Upper lobe of right lung (tissue), 1 donor: ENCODE measurements at places on chromosomes 2 and 18. TPM values are rescaled to one million over a fixed set of nuclear protein-coding genes. Genes with fewer than 3 reads are reported as not detected.

GRCh38 chr18:28511413-28511821 is 334.5 kb upstream of the CDH2 start:
- no peak for DNase-seq

DNA sequence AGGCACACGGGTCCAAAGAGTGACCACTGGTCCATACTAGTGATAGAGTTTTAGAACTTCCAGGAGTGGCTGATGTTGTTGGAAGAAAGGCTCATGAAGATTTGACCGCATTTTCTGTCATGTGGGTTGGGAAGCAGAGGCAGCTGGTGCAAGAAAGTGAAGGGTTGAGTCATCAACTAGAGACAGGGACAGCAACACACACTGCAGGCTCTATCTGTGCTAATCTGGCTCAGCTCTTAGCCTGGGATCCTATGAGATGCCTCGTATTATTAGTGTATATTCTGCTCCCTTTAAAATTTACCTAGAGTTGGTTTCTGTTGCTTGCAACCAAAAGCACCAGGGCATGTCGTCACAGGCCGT is 2.5 kb upstream of the SH3RF3 start:
- DNase-seq = no peak

The UXS1 gene
- total RNA-seq = 64.8 TPM

DNA sequence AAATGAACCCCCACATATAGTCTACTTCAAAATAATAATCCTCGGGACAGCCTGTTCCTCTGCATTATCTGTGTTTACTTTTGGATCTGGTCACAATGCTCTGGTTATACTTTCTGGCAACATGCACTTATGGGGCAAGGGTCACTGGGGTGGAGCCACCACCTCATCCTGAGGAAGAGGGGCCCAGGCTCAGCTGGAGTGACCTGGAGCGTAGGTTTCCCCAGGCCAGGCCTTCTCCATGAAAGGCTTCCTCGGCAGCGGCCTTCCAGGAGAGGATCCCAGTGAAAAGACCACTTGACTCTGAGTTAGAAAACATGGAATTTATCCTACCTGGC is 237.4 kb downstream of the SETBP1 start:
- no peak for DNase-seq

DNA sequence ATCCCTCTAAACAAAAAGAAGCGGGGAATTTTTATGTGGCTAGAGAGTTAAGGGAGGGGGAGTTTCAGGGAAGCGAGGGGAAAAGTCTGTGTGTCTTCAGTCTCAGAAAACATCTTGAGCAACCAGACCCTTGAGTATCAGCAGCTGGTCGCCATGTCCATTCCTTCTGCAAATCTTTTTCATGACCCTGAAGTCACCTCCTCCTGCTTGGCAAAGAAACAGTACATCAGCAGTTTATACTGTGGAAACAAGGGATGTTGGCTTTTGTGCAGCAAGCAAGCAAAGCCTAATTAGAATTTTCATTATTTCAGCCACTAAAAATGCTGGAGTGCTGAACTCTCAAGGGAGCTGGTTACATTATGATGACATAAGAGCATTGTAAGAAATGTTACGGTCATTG is 187.4 kb upstream of the SLC8A1 start:
- DNase-seq = no peak

DNA sequence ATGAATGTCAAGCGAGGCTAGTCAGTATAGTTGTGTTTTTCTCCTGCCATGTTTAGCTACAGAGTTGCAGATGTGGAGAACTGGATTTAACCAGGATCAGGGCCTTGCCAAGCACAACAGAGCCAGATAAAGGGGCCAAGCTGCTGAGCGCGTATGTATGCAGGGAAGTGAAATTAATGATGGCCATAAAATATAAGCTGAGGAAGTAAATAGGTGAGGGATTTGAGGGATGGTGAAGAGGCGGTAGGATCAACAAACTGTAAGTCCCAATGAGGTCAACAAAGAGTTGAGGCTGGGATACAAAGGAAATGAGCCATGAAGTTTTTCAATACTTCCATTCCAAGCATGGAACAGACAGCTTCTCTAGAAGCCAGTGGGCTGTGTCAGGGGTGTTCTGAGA is 10.6 kb downstream of the LRP2 start:
- no peak for DNase-seq

The LIMS2 gene
- 161 TPM for total RNA-seq

The TYMS gene
- total RNA-seq = 4.6 TPM

DNA sequence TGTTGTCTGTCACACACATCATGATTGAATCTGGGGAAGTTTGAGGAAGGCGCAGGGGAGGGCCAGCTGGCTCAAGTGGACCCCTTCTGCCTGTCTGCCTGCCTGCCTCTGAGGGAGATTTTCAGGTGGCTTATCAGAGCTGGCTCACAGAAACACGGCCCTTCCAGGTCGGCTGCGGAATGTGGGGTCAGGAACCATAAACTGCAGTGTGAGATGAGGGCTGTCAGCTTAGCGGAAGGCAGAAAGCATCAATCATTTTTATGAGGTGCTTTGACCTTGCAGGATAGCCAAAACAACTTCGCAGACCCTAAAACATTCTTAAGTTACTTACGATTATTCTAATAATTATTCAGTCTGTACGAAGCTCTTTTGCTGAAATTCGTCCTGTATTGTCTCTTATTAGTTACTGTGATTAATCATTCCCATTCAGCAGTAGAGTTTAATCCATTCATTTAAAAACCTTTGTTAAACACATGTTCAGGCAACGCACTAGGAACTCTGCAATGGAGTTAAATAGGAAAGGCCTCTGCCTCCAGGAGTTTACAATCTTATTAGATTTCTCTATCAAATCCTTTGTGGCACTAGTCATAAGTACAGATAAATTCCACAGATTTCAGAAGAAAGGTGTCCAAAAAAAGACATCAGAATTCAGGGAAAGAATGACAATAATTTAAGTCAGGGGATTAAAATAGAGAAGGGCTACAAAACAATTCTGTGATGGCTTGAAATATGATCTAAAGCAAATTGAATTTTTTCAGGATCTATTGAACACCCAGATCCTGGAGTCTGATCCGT is 371.6 kb downstream of the HRH4 start:
- DNase-seq = no peak

DNA sequence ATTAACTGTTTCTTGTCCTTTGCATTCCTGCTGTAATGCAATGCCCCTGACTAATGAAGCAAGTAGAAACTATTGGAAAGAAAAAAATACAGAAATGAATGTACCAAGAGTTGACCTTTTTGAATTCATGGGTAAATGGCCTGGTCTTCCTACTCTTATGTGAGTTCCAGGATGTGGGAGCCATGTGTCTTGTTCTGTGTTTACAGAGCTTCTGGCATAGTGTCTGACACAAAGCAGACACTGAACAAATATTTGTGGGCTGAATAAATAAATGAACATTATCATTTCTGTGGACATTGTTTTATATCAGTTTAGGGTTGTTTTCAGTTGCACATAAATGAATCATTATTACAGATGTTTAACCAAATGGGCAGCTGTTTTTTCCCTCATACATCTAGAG is 155.5 kb downstream of the CD8B2 start:
- no peak for DNase-seq
